ENCODE measurements at places on chromosomes 4 and X. TPM values are rescaled to one million over a fixed set of nuclear protein-coding genes. Genes with fewer than 3 reads are reported as not detected.

GRCh38 chr4:128770807-128771206 lies 38.7 kb upstream of the JADE1 start:
- no peak for DNase-seq

- DNase-seq: peak; percentile 39
Measured at GRCh38 chr4:190020790-190021717, 6.0 kb downstream of the FRG2 start.

MAD2L1 gene
- 4.9 TPM for total RNA-seq

CLIC2 gene
- total RNA-seq: 4.9 TPM

MAGEA8 gene
- not detected for total RNA-seq

All from frontal cortex (tissue), 4 donors.